ENCODE measurements at places on chromosomes 12 and 14.

GRCh38 chr14:66240105-66240504 is 246.1 kb upstream of the CCDC196 start:
- DNase-seq = no peak

GRCh38 chr12:9667403-9668160 is 1.9 kb upstream of the CLEC2D start:
- no peak for DNase-seq

DNA sequence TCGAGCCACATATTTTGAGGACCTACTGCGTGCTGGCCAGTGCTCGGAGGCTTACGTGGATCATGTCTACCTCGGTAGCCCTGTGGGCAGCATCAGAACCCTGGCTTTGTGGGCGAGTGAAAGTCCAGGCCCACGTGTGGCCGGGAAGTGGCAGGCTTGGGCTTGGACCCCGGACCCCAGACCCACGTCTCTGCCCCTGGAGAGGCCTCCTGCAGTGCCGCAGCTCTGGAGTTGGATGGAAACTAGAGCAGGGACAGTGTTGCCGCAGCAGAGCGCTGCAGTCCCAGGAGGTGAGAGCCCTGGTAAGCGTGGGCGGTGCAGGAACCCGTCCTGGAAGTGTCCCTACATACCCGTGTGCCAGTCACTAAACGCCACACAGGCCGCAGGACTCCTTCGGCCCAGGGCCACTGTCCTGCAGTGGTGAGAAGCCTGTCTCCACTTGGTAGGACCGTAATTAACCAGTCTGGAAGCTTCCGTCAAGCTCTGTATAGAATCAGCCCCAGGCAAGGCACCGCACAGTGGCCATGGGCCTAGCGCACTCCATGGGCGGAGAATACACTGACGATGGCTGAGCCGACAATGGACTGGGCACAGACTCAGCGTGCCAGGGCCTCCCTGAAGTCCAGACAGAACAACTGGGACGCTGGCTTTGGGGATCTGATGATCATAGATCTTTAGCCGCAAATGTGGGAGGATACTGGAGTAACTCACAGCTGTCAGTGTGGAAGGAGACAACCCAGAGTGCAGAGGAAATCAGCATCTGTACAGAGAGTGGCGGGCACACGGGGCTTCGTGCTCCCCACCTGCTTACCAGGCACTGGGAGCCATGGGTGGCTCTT is 219.5 kb downstream of the KIF26A start:
- DNase-seq = no peak

DNA sequence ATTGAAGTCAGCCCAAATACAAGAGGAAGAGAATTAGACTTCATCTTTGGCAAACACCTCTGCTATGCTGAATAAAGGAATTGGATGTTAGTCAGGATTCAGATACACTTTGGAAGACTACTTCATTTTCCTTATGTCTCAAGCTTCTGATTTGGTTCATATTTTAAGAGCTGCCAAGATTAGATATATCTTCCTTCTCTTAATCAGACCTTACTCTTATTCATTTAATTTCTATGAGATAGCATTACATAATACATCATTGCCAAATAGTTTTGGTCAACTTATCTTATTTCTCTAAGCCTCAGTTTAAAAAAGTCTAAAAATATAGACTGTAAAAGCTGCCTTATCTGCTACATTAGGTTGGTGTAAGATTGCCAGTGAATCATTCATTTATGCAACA is 330.6 kb upstream of the NAV3 start:
- no peak for DNase-seq

GRCh38 chr14:95683793-95684192 is 2.4 kb upstream of the TCL1B start:
- DNase-seq = peak; percentile 16

DNA sequence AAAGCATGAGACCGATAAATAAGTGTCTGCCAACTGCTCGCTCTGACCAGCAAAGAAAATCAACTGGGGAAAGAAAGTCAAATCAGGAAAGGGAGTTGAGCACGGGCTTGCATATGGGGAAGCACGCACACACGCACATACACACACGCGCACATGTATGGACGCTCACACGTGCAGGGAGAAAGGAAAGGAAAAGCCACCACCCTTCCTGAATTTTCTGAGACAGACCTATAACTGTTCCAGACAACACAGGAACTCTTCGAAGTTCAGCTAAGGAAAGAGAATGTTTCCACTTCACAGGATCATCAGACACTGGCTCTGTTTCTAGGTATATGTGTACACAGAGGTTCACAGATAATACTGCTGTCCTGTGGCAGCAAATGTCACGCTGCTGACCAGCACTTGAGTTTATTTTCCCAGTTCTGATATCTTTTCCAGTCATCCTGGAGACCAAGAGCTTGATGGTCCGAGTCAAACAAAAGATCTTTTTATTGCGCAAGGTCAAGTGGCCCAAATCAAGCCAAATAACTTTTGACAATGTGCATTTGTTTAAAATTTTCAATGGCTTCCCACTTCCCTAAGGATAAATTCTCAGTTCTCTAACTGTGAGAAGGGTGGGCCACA is 82.1 kb upstream of the TMCC3 start:
- DNase-seq = no peak
